ENCODE measurements at places on chromosomes 11 and 22. TPM values are rescaled to one million over a fixed set of nuclear protein-coding genes. Genes with fewer than 3 reads are reported as not detected.
A peak's percentile ranks its signal among the peaks of the same experiment; 100 is the strongest.

- H3K36me3 ChIP-seq: no peaks in the 10 kb centered on the region
- peaks cover 22% of the 10 kb centered on the region for H3K27me3 ChIP-seq
- peaks cover 14% of the 10 kb centered on the region for H3K4me1 ChIP-seq
- H3K27ac ChIP-seq: no peak overlapping the region
- H3K4me3 ChIP-seq: no peak overlapping the region
Measured at GRCh38 chr11:69447786-69448185, 33.7 kb upstream of the LINC01488 start.

Gene PNPLA3
- 0.70 TPM for total RNA-seq

Gene CCDC73
- total RNA-seq: not detected

- peaks cover 25% of the 10 kb centered on the region for H3K27me3 ChIP-seq
- no peak for DNase-seq
- no peak overlapping the region for H3K4me3 ChIP-seq
- no peak overlapping the region for H3K27ac ChIP-seq
- no peaks in the 10 kb centered on the region for H3K36me3 ChIP-seq
Measured at GRCh38 chr11:59069087-59069486, 17.0 kb upstream of the GLYATL1B start.

DNA sequence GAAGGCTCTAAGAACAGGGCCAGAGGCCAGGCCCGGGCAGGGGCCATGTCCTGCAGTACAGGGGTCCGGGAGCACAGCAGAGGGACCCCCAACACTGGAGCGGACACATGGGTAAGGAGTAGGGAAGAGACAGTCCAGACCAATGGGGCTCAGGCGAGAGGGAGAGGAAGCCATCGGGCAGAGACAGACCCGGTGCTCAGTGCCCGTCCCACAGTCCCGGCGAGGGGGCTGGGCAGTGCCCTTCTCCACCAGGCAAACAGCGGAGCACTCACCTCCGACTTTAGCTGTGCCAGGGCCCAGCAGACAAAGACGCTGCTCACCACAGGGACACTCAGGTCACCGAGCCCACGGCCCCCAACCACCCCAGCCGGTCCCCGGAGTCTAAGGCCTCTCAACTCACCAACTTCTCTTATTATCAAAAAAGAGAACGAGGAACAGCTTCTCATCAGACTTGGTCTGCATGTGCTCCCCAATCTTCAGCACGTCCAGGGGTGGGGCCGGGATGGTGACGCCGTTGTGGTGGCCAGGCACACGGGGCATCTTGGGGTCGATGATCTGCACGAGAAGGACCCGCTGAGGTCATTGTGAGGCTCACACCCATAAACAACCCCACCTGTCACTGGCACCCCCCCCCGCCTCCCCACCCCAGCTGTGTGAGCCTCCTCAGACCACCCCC, 52.3 kb downstream of the BRD1 start:
- H3K36me3 ChIP-seq: peaks cover 17% of the 10 kb centered on the region
- no peak overlapping the region for H3K4me3 ChIP-seq
- H3K4me1 ChIP-seq: peaks cover 13% of the 10 kb centered on the region
- DNase-seq: no peak

Gene CBLIF
- not detected for total RNA-seq

Gene F2
- not detected for total RNA-seq

DNA sequence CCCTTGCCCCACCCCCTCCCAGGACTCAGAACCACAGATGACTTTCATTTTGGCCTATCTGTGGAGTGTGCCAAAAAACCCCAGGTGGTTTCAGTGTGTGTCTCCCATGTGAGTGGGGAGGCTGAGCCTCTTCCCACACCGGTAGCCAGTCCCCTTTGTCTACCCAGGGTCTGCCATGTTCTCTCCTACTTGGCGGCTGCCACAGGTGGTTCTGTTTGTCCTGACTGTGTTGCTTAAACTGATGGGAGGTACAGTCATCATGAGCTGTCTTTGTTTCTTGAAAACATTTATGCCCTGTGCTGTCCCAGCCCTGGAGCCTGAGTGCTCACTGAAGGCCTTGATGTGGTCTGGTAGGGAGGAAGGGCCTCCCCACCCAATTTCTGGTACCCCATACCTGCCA, 39.7 kb upstream of the SUSD2 start:
- H3K27me3 ChIP-seq: no peaks in the 10 kb centered on the region
- H3K27ac ChIP-seq: peak overlapping the region; percentile 57
- peaks cover 71% of the 10 kb centered on the region for H3K4me1 ChIP-seq
- no peak overlapping the region for H3K4me3 ChIP-seq
- DNase-seq: peak; percentile 40

GRCh38 chr11:76185511-76185910, 20.8 kb downstream of the WNT11 start:
- no peaks in the 10 kb centered on the region for H3K36me3 ChIP-seq
- no peak overlapping the region for H3K27ac ChIP-seq
- no peak for DNase-seq
- H3K4me1 ChIP-seq: no peaks in the 10 kb centered on the region
- no peaks in the 10 kb centered on the region for H3K27me3 ChIP-seq

DNA sequence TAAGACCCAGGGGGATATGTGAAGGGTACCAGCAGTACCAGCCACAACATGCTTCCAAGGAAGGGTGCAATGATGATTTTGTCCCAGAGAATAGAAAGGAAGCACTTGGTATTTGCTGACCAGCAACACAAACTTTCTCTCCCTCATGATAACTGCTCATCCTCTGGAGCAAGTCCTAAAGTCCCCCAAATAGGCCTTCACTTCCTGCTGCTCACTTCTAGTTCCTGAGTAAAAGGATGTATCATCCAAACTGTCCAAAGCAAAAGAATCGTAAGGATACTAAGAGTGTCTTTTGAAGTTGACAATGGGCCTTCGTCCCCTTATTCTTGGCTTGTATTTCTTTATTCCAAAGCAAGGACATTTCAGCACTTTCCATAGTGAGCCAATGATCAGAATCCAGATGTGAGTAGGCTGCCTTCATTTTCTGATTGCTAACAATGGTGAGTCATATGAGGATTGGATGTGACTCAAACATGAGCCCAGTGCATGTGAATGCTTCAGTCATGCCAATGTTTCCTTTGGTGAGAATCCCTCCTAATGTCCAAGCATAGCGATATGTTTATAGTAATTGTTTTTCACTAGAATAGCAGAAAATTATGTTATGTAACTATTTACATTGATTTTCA, 243.4 kb upstream of the POU2AF2 start:
- no peak for DNase-seq
- H3K4me1 ChIP-seq: no peaks in the 10 kb centered on the region
- H3K36me3 ChIP-seq: no peaks in the 10 kb centered on the region
- no peaks in the 10 kb centered on the region for H3K27me3 ChIP-seq

DNA sequence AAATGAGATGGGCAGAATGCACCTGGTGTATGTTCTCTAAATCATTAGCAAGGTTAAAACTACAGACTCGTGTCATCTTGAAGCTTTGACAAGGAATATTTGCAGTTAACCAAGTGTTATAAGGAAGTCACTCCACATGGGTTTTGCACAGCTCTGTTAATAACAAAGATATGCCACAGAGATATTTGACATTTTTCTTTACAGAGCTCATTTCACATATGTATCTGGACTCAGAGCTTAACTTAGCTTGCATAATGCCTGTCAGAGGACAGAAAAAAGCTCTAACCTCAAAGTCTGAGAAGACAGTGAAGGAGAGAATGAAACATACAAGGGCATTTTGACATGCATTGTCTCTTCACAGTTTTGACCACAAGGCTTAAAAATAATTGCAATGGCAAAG, 105.5 kb downstream of the C11orf87 start:
- H3K27ac ChIP-seq: no peak overlapping the region
- DNase-seq: no peak
- H3K4me3 ChIP-seq: no peak overlapping the region

- H3K27ac ChIP-seq: no peak overlapping the region
- H3K4me1 ChIP-seq: peaks cover 2% of the 10 kb centered on the region
- DNase-seq: no peak
- H3K27me3 ChIP-seq: no peaks in the 10 kb centered on the region
- H3K4me3 ChIP-seq: no peak overlapping the region
Measured at GRCh38 chr11:1925373-1926155, 6.1 kb downstream of the TNNT3 start.
